Bone marrow (tissue), 2 donors: ENCODE measurements at places on chromosomes 16 and 17.

- no peak for DNase-seq
Measured at GRCh38 chr17:80123791-80124190, 22.4 kb downstream of the GAA start.

GRCh38 chr16:84413244-84414004 is 45.1 kb downstream of the ATP2C2 start:
- DNase-seq: no peak

DNA sequence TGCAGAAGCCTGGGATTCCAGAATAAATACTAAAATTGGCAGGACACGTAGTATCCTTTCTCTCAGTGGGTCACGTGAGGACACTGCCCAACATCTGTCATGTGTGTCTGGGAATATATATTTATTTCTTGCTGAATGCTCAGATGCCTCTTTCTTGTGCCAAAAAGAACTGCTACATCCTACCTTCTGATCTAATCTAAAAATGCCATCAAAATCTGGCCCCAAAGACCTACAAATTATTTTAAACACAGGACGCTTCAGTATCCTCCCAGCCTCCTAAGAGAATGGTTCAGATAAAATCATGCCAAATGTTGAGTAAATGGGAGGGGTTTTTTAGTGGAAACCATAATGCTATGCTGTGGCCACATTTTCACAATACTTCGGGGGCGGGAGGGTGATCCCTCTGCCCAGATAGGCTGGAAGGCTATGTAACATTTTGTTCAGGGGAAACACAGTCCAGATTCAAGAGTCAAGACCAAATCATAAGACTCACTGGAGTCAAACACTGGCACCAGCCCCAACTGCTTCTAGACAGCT is 22.9 kb upstream of the CORO6 start:
- DNase-seq: no peak

- DNase-seq: no peak
Measured at GRCh38 chr17:42759982-42760651, 910 bp upstream of the RAMP2 start.

- DNase-seq: no peak
Measured at GRCh38 chr17:39739885-39740356, 2.2 kb downstream of the GRB7 start.

DNA sequence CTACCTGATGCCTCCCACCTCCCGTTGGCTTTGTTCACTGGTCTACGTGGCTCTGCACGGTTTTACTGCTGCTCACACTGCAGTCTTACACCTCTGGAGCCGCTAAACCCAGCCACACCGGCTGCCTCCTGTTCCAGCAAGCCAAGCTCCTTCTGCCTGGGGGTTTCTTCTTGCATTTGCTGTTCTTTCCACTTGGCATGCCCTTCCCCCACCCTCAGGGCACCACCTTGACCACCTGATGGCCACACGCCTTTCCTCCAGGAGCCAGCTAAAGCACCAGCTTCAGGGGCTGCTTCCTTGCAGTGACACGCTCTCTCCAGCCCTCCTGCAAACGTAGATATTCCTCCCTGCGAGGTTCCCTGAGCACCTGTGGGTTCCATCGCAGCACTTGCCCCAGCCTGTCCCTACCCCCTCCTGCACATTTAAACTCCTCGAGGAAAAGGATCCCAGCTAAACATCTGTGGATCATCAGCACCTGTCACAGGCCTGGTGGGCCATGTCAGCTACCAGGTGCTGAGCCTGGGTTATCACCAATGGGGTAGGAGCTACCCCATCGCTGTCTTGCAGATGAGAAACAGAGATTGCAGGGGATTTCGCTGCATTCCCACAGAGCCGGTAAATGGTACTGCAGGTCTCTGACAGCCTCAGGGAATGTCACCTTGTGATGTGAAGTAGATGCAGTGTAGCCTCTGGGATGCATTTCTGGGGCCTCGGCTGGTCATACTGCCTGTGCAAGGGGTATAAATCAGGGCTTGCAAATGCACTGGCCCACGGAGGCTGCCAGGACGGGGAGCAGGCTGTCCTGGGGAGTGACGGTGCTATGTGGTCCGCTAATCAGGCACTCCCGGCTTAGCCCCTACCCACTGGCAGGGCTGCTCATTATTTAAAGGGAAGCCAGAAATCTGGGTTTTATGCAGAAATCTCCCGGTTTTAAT is 285.2 kb downstream of the CPPED1 start:
- no peak for DNase-seq

- DNase-seq: no peak
Measured at GRCh38 chr17:82497483-82498405, 21.8 kb upstream of the FOXK2 start.
